Fibroblast of skin of right quadriceps (primary cell): ENCODE measurements at places on chromosomes 4 and X.

GRCh38 chr4:177191991-177192390, 117.7 kb upstream of the NEIL3 start:
- DNase-seq: no peak

DNA sequence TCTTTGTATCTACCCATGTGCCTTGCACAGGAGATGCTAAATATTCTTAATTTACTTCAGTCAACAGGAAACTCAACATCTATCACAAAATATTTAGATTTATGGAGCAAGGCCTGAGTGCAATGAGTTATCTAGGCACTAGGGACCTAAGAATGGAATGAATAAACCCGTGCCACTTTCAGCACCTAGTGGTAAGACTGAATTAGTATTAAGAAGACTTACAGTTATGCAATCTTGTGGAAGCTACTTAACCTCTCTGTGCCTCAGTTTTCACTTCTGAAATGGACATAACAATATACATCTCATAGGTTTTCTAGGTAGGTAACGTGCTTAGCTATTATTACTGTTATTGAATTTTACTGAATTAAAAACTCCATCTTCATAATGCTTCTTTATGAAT, 144.6 kb upstream of the MAP3K15 start:
- no peak for DNase-seq

GRCh38 chr4:181611946-181612600, 631.1 kb upstream of the TENM3 start:
- DNase-seq: peak; percentile 3

DNA sequence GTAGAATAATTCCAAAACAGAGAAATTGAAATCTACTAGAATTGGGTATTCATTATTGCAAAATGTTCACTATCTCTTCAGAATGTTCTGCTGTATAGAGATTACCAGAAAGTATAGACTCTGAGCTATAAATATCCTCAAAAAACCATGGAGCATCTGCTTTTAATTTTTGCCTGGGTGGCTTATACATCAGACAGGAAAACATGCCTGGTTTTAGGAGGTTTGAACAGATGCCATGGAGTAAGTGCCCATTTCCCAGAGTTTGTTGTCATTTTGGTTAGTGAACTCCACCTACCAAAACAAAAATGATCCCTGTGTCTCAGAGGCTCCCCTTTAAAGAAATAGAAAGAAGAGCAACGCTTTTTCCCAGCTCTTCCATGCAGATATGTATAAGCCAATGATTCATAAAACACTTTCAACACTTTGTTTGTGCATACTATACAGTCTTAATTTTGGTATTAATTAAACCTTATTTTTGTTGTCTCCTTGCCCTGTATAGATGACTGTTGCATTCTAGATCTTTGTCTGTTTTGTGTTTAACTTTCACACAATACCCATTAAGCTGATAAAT, 68.7 kb downstream of the MEPE start:
- DNase-seq: peak; percentile 84

DNA sequence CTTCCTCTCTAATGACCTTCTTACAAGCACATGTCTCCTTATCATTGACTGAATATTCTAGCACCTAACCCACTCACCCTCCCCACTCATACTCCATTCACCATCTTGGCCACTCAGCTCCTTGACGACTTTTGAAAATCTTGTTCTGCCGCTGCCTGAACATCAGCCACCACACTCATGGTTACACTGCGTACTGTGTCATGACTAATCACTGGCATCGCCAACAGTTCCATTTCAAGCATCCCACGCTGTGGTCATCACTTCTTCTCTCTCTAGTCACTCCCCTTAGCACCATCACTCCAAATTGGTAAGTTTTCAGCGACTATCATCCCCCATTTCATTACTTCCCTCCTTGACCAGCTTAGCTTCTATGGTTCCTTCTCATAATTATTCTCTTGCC, 352.8 kb downstream of the MAPK10 start:
- DNase-seq: no peak
